Pancreas (tissue), 10 donors: ENCODE measurements at places on chromosomes 16 and 17. TPM values are rescaled to one million over a fixed set of nuclear protein-coding genes. Genes with fewer than 3 reads are reported as not detected.

Gene CDR2L
- total RNA-seq: 2.3 TPM

Gene CHP2
- not detected for total RNA-seq

Gene ZNF287
- 4.8 TPM for total RNA-seq

Gene ITGA2B
- total RNA-seq: 0.61 TPM

Gene NPLOC4
- 46.8 TPM for total RNA-seq

Gene SLC47A2
- total RNA-seq: not detected

Gene GGNBP2
- 27.3 TPM for total RNA-seq
